Thoracic aorta (tissue), 2 donors: ENCODE measurements at places on chromosomes 11 and 22.

DNA sequence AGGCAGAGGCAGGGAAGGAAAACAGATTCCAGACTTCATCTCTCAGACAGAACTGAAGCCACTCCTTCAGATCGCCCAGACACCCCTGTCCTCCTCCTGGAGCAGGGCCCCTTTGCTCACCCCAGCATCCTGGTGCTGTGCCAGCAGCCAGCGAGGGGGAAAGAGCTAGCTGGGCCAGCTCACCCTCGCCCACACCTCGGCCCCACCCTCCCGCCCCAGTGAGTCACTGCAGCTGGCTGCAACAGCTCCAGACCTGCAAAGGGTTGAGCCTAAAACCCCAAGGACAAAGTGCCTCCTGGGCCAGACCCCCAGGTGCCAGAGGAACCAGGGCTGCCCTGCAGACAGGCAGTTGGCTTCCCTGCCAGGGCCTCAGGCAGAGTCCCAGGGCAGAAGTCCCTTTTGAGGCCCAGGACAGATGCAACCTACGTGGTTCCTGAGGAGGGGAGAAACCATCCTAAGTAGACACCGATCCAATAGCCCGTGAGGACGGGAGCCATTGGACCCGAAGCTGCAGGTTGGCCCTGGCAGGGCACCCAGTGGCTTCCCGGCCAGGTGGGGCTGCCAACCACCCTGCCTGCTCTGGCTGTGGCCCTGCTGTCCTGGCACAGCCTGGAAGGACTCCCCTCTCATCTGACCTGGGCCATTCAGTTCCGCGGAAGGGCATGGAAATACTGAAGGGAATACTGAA lies 7.2 kb downstream of the AHNAK start:
- no peak for DNase-seq

DNA sequence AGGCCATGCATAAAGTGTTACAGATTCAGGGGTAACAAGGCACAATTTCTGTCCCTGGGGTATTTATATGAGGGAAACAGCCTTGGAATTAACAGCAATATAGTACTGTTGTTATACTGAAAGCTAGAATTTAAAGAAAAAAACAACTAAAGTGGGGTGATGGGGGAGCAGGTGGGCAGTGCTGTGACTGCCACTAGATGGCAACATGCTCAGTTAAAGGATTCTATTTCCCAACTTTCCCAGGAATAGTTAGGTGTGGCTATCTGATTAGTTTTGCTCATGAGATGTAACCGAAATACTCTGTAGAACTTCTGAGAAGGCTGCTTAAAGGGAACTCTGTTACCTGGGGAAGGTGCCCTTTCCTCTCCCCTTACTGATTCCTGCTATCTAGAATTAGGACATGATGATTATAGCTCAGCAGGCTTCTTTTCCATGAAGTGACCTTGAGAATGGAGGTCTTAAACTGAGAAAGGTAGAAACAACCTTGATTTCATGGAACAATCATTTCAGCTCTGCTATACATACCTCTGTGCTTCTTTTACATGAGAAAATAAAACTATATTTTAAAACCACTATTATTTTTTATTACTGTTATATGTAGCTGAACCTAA lies 102.6 kb downstream of the RELT start:
- DNase-seq, result no peak

- no peak for DNase-seq
Observed at GRCh38 chr11:126059238-126059781, 3.4 kb downstream of the CDON start.

DNA sequence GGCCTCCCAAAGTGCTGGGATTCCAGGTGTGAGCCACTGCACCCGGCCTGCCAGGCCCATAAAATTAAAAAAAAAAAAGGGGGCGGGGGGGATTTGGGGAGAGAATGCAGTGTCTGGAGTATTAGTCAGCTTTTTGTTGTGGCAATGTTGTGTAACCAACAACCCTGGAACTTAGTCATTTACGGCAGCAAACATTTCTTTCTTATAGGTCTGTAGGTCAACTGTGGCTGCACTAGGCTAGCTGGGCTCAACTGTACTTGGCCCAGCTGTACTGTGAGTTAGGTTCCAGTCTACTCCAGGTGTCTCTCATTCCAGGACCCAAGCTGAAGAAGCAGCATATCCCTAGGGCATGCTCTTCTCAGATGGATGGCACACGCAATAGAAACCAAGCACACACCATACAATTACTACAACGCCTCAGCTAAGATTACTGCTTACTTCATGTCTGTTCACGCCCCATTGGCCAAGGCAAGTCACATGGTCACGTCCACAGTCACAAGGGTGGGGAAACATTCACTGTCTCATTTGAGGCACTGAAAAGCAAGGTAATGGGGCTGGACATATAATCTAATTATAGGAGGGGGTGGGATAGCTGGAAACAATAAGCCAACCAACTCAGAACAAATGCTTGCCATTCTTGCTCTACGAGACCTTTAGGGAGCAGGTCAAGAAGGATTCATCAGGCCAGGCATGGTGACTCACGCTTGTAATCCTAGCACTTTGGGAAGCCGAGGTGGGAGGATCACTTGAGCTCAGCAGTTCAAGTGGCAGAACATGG lies 10.4 kb upstream of the SPINDOC start:
- no peak for DNase-seq

GRCh38 chr11:2571598-2572281 lies 126.9 kb downstream of the KCNQ1 start:
- DNase-seq, result no peak

DNA sequence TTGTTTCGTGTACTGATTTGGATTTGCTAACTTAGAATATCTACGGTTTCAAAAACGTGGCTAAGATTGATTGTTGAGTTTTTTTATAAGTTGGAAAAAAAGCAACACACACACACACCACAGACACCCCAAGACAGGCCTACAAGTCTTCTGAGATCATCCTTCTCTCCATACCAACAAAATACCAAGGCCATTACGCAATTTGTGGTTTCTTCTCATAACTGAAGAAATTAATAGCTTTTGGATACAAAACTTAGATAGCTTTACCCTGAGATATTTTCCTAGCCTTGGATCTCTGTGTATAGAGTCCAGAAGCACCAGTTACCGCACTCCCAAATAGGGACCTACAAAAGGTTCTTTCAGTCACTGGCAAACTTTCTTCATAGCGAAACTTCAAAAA lies 113.6 kb downstream of the SIK3 start:
- no peak for DNase-seq

GRCh38 chr22:17232406-17232805 lies 13.2 kb upstream of the ADA2 start:
- DNase-seq, result no peak

DNA sequence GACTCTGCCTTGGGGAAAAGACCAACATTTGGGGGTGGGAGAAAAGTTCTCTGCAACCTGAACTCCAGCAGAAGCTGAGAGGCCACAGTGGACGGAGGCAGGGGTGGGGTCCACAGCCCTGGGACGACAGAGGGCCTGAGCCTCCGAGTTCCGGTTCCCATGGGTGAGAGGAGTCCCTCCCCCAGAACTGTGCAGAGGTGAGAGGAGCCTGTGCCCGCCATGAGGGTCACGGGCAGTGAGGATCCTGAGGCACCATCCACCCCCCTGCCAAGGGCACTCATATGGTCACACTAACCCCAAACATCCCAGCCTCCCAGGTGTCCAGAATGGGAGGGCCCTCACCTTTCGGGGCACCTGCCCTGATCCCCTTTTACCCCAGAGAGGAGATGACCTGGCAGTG lies 30.5 kb downstream of the KIAA0930 start:
- no peak for DNase-seq

DNA sequence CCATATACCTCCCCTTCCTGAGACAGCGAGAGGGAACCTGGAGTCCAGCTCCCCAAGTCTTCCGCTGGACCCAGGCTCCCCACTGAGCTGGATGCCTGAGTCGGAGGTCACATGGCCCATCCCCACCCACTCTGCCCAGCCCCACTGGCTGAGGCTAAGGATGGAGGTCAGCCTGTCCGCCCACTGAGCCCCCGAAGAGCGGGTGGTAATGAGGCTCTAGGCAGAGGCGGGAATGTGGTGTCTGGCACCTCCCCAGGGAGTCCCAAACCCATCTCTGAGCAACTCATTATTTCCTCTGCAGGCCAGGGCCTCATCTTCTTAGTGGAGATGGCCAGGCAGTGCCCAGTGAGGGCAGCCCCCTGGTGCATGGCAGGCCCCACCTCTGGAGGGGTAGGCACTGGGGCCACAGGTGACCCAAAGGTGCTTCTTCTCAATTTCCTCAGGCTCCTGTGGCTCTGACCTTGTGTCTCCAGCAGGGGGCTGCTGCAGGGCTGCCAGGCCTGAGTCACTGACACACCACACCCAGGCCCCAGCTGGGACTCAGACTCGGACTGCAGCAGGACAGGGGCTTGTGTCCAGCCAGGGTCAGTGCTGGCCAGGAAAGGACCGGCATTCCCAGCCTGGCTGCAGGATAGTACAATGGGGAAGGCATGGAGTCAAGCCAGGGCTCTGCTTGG lies 10.2 kb upstream of the PDE2A start:
- peak; percentile 21 for DNase-seq

DNA sequence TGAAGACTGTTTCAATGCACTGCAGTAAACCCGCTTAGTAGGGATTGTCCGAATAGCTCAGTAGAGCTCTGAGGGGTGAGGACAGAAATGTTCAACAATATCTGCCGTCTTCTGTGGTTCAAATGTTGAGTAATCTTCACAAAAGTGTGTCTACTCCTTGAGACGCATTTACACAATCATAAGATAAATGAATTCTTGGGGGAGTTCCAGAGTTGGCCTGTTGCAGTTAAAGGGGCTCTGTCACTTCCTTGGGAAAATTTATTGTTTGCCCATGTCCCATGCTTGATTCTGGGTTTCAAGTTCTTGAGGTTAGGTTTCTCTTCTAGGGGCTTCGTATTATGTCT lies 614 bp downstream of the ANO3 start:
- no peak for DNase-seq

DNA sequence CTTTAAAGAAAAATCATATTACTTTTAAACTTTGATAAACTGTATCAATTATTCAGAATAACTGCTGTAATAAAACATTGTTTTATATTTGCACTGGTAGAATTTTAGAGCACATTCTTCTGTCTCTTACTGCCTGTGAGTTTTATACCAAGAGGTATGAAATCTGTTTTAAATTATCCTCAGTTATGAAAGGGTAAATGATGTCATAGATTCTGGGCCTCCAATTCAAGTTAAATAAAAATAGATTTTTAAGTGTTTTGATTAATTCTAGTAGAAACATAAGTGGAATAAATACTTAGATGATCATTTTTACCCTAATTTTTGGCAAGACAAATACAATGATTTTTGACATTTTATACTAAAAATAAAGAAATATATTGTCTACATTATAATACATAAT lies 93.0 kb downstream of the GUCY1A2 start:
- no peak for DNase-seq

- peak; percentile 45 for DNase-seq
Observed at GRCh38 chr11:66568124-66568916, at the start of gene CTSF. Gene CTSF, minus strand, starts transcription at chr11:66568606. Its CDS starts 120 bp downstream, at chr11:66568486.

- no peak for DNase-seq
Observed at GRCh38 chr11:83408946-83409345, 122.8 kb upstream of the CCDC90B start.

DNA sequence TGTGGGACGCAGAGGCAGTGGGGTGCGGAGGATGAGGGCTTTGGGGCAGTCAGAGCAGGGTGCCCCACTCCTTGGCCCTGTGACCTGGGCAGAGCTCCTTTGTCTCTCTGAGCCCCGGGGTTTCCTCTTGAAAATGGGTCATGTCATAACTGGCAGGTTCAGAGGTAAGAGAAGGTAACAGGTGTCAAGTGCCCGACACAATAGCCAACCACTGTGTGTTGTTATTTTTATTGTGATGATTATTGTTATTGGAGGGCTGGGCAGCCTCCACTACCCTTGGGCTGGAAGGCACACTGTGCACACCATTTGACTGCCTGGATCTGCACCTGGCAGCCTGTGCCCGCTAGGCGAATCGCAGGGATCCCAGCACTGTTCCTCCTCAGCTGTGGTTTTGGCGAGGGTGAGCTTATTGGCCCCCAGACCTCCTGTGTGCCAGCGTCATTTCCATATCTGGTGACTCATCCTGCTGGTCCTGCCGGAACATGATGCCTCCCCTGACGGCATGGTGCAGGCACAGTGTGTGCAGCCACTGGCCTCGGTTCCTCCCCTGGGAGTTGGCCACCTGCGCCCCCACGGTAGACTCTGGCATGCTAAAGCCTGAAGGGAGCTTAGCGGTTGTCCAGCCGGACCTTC lies 15.4 kb upstream of the SOX10 start:
- peak; percentile 13 for DNase-seq

GRCh38 chr11:114226356-114226755 lies 69.8 kb upstream of the NNMT start:
- DNase-seq, result no peak

- DNase-seq, result no peak
Observed at GRCh38 chr22:42872821-42873220, 15.7 kb upstream of the ARFGAP3 start.

DNA sequence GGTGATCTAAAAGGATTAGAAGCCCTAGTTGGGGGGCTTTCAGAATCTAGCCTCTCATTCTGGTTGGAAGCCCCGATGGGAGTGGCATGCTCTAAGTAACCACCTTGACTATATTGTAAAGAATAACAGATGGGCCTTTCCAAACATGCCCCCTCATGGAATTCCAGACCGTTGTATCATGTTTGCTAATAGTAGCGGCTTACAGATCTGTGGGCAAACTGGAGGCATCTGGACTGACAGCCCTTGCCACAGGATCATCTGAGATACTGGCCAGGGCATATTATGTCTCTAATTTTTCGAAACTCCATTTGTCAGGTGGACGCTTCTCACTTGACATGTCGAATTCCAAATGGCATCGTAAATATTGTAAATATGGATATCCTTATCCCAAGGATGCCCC lies 10.5 kb downstream of the APIP start:
- DNase-seq, result no peak

DNA sequence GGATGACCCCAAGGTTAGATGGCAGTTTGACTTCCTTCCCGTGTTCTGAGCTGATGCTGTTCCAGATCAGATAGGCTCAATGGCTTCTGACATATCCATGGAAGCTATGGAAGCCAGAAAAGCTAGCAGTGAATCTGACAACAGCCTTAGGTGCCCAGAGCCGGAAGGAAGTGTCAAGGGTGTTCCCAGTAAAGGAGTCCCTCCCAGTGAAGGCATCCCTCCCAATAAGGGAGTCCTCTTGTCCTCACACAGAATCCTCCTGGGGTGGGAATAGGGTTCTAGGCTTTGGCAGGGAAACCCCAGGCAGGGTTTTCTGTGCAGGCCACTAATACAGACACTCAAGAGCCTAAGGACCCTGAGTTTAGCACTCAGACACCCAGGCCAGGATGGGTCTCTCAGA lies 47.0 kb upstream of the ISX start:
- no peak for DNase-seq

DNA sequence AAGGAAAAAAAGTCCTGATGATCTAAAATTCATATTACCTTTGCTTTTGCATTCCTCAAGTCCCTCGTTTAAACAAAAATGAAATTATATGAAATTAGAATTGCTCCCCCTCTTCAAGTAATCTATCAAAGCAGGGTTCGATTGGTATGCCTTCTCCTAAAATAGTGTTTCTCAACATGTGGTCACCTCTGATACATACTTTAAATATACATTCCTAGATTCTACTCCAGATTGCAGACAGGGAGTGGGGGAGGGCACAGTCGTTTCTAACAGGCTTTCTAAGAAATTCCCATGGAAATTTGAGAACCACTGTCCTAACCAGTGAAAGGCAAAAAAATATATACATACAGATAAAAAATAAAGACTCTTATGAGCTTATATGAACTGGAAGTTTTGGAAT lies 22.6 kb upstream of the IRAG1 start:
- DNase-seq, result no peak
